CD4-positive, alpha-beta memory T cell (primary cell): ENCODE measurements at places on chromosomes 6 and 20. TPM values are rescaled to one million over a fixed set of nuclear protein-coding genes. Genes with fewer than 3 reads are reported as not detected.

Gene PAK5
- polyA plus RNA-seq = not detected

- no peaks in the 10 kb centered on the region for H3K27me3 ChIP-seq
- no peaks in the 10 kb centered on the region for H3K4me1 ChIP-seq
- no peak overlapping the region for H3K4me3 ChIP-seq
- DNase-seq = no peak
- no peaks in the 10 kb centered on the region for H3K36me3 ChIP-seq
Measured at GRCh38 chr6:165686596-165687365, 23.7 kb upstream of the PDE10A start.

GRCh38 chr6:107416145-107416544, 43.2 kb downstream of the PDSS2 start:
- no peak overlapping the region for H3K4me3 ChIP-seq
- no peaks in the 10 kb centered on the region for H3K36me3 ChIP-seq
- H3K27ac ChIP-seq = no peak overlapping the region

GRCh38 chr6:50007819-50008218, 14.0 kb downstream of the DEFB110 start:
- no peak overlapping the region for H3K27ac ChIP-seq
- no peak for DNase-seq
- no peaks in the 10 kb centered on the region for H3K36me3 ChIP-seq
- no peaks in the 10 kb centered on the region for H3K27me3 ChIP-seq
- no peak overlapping the region for H3K4me3 ChIP-seq

DNA sequence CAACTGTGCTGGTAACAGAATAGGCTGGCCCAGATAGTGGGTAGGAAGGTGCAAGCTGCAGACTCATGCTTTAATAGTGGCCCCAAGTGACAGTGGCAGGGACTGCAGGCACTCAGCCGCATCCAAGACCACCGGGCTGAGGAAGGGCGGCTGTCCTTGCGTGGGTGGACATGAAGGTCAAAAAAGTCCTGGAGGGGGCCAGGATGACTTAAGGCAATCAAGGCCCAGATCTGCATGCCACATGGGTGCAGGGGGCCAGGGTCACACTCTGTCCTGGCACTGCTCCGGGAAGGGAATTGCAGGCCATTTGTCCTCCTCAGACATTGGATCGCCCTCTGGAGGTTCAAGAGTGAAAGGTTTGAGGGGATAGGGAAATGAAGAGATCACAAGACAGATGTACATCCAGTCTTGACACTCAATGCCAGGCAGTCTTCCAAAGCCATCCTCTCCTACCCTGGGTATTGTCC, 10.4 kb upstream of the VNN2 start:
- H3K27ac ChIP-seq = no peak overlapping the region
- H3K27me3 ChIP-seq = no peaks in the 10 kb centered on the region
- no peak for DNase-seq

- no peak overlapping the region for H3K4me3 ChIP-seq
- H3K27me3 ChIP-seq = no peaks in the 10 kb centered on the region
- no peak overlapping the region for H3K27ac ChIP-seq
- no peaks in the 10 kb centered on the region for H3K4me1 ChIP-seq
- H3K36me3 ChIP-seq = no peaks in the 10 kb centered on the region
Measured at GRCh38 chr20:61665528-61666470, 399.9 kb downstream of the TAF4 start.

- no peak for DNase-seq
- H3K27me3 ChIP-seq = no peaks in the 10 kb centered on the region
- no peaks in the 10 kb centered on the region for H3K36me3 ChIP-seq
- H3K27ac ChIP-seq = no peak overlapping the region
- H3K4me3 ChIP-seq = no peak overlapping the region
- no peaks in the 10 kb centered on the region for H3K4me1 ChIP-seq
Measured at GRCh38 chr20:29874476-29875202, 1382.8 kb upstream of the DEFB115 start.

GRCh38 chr6:165647041-165647440, 16.0 kb downstream of the PDE10A start:
- H3K27ac ChIP-seq = no peak overlapping the region
- no peak for DNase-seq
- H3K27me3 ChIP-seq = no peaks in the 10 kb centered on the region
- H3K4me1 ChIP-seq = no peaks in the 10 kb centered on the region
- no peak overlapping the region for H3K4me3 ChIP-seq
